Stimulated activated CD8-positive, alpha-beta memory T cell treated with anti-CD3 and anti-CD28 coated beads, Interleukin-15, amount 100 ng/mL, for 48 hours (primary cell): ENCODE measurements at places on chromosomes 7 and 10.

GRCh38 chr7:132028144-132028920 is 471.9 kb upstream of the PODXL start:
- DNase-seq = no peak

DNA sequence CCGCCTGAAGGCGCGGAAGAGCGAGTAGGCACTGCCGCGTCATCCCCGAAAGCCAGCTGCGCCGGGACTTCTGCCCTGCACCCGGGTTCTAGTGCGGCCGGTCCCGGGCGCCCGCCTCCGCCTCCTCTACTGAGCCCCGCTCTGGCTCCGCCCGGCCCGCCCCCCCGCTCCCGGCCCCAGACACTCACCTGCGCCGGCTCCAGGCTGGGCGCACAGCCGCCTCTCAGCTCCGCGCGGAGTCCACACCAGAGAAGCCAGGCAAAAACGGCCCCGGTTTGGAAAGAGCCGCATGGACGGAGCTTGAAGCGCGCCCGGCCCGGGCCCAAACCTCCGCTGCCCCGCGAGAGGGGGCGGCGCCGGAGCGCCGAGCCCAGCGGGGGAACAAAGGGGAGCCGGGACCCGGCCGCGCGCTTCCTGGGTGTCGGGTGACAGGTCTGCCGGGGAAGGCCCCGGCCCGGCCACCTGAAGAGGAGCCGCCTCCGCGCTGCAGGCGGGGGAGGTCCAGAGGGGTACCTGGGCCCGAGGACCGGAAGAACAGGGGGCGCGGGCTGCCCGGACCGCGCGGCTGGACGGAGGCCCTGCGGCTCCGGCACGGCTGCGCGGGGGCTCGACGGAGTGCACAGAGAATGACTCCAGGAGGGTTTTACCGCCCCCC is 168.2 kb downstream of the NRF1 start:
- peak; percentile 30 for DNase-seq

- DNase-seq = no peak
Measured at GRCh38 chr7:63040966-63041610, 957.6 kb upstream of the ZNF722 start.

DNA sequence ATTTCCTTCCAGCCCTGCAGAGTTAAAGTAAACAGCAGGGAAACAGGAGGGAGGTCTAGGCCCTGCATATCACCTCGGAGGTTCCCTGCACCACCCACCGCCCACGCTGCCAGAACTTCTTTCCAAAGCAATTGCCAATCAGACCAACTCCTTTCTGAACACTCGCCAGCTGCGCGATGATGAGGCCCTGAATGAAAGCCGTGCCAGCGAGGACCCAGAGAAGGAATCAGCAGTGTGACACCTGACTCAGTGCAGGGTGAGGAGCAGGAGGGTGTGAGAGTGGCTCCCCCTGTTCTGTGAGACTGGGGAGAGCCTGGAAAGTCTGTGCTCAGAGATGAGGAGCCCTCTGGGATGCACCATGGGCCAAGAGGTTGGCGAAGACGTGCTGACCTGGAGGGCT is 3.3 kb upstream of the TCERG1L start:
- no peak for DNase-seq

DNA sequence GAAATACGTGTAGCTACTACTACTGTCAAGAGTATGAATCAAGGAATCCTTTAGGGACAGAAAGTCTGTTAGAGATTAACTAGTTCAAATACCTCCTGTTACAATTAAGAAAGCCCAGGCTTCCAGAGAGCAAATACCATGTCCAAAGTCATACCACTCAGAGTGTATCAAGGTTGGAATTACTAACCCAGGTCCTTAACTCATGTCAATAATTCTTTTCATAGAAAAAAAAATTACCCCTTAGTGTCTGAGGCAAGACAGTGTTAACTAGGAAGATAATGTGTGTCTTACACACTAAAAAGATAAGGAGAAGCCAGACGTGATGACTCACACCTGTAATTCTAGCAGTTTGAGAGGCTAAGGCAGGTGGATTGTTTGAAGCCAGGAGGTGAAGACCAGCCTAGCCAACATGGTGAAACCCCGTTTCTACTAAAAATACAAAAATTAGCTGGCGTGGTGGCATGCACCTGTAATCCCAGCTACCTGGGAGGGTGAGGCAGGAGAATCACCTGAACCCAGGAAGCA is 423.4 kb downstream of the SORCS1 start:
- no peak for DNase-seq

GRCh38 chr7:10643545-10643944 is 330.1 kb upstream of the PHF14 start:
- DNase-seq = no peak

GRCh38 chr10:103564776-103565520 is 71.4 kb downstream of the NEURL1 start:
- DNase-seq = no peak

DNA sequence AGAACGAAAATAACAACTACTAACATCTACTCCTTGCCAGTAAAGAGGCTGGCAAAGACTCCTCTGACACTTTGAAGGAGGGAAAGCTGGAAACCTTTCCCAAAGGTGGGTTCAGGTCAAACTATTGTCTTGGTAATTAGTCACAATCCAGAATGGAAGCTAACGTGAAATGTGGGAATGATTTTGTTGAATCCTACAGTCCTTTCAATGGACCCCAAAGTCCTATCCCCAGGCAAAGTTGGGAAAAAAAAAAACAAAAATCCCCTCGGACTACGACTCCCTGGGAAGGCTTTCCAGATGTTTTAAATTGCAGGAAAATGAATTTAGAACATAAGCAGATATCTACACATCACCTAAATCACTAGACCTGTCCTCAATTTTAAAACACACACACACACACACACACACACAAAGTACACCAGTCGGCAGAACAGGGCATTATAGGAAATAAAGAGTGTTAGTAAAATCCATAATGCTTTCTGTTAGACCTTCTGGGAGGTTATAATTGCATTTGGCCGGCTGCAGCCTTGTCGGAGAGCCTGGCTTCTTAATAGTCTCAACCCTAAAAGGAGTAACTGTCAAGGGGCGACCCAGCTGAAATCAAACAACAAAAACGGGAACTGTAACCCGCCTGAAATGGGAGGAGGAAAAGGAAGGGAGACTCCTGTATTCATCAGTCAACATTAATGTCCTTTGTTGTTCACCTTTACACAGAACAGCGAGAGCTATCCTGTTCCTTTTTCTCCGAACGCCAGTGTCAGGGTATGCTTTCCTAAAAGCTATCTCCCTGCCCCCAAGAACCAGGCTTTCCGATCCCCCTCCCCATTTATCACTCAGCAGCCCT is 1.5 kb downstream of the DOCK4 start:
- DNase-seq = no peak

- no peak for DNase-seq
Measured at GRCh38 chr10:120221873-120222485, 235.0 kb upstream of the PLPP4 start.

DNA sequence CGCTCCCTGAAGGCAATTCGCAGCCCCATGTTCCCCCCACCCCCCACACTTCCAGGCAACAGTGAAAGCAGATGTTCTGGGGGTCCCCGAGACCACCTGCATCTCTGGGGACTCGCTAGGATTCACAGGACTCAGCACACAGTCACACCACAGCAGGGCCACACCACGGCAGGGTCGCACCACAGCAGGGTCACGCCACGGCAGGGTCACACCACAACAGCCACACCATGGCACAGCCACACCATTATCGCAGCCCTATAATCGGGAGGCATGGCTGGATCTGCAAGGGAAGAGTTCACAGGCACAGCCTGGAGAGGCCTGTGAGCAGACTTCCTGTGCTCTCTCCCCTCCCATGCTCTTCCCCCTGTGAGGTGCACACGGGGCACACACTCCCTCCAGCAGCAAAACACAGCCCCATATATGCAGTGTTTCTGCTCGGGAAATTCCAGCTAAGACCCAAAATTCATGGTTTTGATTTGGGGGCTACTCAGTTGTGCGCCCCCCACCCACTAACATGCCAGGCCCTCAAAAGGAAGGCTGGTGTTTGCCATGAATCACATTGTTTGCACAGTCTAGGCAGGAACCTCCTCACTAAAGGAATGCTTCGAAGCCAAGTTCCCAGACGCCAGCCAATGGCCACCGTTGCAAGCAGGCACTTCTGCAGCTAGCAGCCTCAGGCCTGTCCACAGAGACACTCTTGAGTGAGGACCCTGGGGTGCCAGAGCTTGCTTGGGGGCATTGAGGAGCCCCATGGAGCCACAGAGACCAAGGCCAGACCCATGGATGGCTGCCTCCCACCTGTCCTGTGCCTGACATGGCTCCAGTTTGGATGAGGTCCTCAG is 7.0 kb upstream of the DPYSL4 start:
- no peak for DNase-seq

- DNase-seq = no peak
Measured at GRCh38 chr10:46291817-46292572, 5.2 kb downstream of the ANTXRL start.

GRCh38 chr10:51377932-51378599 is 303.8 kb downstream of the PRKG1 start:
- no peak for DNase-seq

GRCh38 chr10:28545967-28546644 is 13.2 kb downstream of the WAC start:
- DNase-seq = no peak

GRCh38 chr10:121574519-121575166 is 23.6 kb downstream of the FGFR2 start:
- no peak for DNase-seq

DNA sequence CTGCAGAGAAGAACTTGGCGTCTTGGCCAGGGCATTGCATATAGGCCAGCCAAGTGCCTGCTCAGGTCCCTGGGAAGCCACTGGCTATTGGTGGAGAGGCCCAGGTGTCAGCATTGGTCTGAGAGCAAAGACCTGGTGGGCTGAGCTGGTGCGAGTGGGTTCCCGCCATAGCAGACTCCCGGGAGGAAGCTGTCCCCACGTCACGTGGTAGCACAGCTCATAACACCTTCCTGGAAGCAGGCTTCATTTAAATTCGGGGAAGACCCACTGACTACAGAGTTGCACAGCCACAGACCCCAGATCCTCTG is 130.5 kb downstream of the WDR37 start:
- no peak for DNase-seq
